ENCODE measurements at places on chromosomes 6 and 20.

- no peak for DNase-seq
Observed at GRCh38 chr20:22312744-22313346, 271.5 kb downstream of the FOXA2 start.

DNA sequence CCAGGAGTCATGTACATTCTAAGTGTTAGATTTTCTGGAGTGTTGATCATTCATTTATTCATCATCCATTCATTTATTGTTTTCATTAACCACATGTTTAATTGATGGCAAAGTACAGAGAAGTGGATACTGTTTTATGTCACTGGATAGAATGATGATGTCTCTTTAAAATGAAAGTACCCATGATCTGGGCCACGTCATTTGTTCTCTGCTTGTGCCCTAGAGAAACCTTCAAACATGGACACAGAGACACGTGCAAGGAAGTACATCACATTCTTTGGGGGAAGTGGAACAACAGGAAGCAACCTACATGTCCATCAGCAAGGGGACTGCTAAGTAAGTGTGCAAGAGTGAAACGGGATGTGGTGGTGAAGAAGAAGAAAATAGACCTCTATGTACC, 75.8 kb upstream of the TSHZ2 start:
- no peak for DNase-seq

GRCh38 chr6:11527274-11527870, 10.2 kb upstream of the TMEM170B start:
- no peak for DNase-seq

DNA sequence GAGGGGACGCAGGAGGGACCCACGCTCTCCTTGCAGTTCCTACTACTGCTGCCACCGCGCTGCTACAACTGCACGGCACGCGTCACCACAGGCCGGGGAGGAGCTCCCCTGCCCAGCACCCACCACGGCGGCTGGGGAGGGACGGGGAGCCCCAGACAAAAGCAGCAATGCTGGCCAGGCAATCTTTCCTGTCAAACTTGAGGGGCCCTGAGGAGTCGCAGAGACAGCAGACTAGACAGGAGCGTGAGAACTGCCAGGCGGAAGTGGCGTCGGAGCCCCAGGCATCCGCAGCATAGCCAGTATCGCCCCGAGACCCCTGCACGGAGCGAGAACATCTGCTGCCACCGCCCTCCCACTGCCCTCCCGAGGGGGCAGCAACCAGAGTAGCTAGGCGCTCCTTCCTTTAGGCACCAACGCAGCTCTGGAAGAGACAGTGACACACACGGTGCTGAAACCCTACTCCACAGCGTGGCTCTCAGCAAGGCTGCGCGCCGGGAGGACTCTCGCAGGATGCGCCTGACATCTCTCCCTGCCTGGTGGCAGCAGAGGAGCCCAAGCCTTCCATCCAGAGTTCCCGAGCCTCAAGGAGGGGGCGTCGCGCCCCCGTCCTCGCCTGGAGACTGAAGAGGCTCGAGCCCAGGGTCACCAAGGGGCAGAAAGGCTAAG, 2.2 kb downstream of the TAF4 start:
- no peak for DNase-seq

DNA sequence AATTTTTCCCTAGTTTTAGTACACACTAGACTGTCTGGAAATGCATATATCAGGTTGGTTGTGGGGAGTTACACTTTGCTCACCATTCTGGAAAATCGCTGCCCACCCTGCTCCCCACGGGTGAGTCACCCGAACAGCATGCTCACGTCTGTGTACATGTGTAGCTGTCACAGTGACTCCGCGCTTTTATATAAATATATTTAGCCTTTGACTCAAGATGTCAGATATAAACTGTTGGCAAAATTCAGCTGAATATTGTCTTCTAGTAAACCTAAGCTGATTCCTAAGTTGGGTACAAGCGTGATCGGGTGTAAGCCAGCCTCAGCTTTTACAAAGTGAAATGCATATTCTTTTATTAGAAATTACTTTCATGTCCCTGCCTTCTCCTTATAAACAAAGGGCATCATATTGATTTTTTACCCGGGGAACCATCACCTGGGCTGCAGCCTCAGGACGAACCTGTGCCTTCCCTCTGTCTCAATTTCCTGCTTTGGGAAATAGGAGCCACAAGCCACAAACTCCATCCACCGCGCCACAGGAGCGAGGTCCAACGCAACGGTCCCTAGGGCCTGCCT, 4.3 kb downstream of the SDCBP2 start:
- peak; percentile 31 for DNase-seq

DNA sequence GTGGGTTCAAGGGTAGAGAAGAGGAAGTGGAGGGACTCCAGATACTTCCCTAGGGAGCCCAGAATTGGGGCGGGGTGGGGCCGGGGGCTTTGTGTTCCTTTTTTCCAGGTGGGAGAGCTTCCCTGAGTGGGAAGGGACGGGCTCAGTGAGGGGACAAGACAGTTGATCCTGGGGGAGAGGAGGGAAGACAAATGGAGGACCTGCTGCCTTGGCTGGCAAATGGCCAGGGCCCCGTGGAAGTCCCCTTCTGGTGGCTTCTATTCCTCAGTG, 2.6 kb downstream of the CTSZ start:
- no peak for DNase-seq

DNA sequence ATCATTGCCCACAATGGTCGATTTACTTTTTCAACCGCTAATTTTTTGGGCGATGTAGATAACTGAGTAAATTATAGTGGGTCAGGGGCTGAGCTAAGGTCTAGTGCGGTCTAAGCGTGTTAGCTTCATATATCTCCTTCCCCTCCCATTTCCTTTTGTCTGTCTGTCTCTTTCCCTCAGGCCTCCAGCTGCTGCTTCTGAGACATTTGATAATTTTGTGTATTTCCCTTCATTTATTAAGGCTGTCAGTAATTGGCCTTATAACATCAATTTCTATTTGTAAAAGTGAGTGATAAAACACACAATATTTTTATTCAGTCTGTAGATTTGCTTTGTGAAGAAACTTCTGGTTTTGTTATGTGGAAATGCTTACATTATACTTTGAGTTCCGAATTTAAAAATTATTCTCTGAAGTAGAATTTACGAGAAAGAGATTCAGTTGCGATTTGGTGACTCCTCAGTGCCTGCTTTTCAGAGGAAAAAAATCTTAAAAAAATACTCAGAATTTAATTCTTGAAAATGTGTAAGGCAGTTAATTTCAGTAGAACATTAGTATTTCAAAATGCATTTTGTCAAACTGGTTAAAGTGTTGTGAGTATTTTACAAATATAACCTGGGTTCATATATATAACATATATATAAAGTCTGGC, 1.4 kb downstream of the TMEM170B start:
- no peak for DNase-seq

GRCh38 chr20:47502271-47503239, 868 bp downstream of the NCOA3 start:
- no peak for DNase-seq

DNA sequence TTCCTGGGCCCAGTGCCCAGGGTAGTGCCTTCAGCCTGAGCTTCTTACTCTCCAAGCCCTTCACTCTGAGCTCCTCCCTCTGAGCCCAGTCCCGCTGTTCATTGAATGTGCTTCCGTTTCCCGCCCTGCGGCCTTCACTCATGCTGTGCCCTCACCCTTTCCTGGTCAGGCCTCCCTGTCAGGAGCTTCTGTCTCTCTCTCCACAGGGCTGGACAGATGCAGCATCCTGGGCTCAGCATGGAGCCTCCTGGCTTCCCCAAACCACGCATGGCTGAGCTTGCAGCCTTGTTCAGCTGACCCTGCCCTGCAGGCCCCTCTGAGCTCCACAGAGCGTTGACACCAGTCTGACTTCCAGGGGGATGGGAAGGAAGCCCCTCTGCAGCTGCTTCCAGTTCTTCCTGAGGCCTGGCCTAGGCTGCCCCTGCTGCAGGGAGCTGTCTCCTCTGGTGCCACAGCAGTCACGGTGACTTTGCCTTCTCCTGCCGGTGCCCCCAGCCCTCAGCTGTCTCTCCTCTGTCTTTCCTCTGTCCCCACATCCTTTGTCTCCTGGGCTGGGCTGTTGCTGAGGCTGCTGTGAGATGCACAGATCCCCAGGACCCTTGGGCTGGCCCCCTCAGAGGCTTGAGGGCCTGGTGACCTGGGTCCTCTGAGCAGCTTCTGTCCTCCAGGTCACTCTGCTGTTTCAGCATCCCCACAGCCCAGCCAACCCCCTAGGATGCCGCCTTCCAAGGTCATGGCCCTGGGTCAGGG, 7.9 kb upstream of the MYT1 start:
- DNase-seq = no peak

GRCh38 chr20:62997417-62998035, 9.2 kb downstream of the BHLHE23 start:
- no peak for DNase-seq

DNA sequence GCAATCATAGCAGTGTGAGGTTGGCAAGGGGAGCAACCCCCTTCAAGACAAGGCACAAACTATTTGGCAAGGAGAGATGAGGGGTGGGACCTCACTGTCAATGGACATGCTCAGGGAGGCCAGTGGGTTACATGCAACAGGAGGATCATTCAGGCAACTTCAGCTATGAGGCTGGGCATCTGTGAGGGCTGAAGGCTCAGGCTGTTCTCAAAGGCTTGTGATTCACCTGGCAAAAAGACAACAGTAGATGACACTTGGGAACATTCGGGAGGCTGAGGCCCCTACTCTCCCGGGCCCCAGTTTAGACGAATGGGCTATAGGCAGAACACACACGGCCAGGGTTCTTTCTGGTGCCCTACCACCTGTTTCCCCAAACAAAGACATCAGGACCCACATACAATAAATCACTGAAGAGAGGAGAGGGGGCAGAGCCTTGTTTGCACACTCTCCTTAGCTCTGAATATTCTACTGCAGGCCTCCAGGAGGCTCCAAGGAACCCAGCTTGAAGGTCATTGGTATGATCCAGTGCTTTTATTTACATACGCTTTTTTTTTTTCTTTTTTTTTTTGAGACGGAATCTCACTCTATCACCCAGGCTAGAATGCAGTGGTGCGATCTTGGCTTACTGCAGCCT, 7.9 kb downstream of the TUBB start:
- no peak for DNase-seq

- no peak for DNase-seq
Observed at GRCh38 chr6:1614448-1615150, 4.9 kb downstream of the FOXC1 start.

GRCh38 chr20:24814556-24815195, 134.4 kb upstream of the CST7 start:
- DNase-seq = no peak

DNA sequence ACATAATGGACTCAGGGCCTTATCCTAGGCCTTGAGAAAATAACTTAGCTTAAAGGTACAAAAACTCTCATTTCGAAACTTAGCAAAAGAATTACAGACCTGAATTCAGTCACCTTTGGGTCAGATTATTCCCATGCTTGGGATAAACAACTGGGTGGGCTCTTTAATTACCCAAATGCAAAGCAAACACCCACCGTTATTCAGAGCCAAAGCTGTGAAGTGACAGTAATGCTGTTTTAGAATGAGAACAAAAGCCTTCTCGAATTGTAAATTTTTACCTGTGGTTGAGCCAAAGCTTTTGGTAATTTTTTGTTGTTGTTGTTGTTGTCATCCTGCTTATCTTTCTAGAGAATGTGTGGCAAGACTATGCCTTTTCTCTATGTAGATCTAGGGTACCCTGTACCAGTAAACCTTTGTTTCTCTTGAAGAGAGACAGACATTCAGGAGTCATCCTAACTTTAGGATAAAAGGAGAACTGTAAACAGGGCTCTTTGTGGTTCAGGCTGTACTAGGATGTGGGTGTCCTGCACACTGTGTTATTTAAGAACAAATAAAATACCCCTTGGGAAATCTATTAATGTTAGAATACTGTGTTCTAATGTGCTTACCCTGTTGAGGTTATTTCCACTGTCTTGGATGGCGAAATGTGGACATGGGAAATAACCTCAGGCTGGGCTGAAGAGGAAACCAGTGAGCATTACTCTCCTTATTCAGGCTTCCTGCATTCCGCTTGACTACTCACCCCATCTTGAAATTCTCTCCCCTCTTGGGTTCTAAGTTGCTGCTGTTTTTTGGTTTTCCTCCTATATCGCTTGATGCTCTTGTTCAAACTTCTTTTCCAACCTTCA, 480.7 kb downstream of the CD83 start:
- no peak for DNase-seq

DNA sequence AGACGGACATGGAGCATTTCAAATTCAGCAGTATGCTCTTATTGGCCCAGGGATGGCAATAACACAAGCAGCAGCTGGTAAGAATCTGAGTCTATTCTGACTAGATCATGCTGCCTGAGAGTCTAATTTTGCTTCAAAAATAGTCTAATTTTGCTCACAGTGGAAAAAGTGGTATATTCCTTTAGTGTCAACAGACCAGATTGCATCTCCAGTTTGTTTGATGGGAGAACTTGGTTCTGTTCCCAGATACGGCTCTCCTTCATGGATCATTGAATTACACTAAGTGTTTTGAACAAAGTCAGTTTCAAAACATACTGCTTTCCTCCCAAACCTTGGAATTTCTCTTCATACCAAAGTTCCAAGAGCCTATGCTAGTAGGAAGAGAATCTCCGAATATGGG, 586.1 kb downstream of the RNF144B start:
- no peak for DNase-seq

DNA sequence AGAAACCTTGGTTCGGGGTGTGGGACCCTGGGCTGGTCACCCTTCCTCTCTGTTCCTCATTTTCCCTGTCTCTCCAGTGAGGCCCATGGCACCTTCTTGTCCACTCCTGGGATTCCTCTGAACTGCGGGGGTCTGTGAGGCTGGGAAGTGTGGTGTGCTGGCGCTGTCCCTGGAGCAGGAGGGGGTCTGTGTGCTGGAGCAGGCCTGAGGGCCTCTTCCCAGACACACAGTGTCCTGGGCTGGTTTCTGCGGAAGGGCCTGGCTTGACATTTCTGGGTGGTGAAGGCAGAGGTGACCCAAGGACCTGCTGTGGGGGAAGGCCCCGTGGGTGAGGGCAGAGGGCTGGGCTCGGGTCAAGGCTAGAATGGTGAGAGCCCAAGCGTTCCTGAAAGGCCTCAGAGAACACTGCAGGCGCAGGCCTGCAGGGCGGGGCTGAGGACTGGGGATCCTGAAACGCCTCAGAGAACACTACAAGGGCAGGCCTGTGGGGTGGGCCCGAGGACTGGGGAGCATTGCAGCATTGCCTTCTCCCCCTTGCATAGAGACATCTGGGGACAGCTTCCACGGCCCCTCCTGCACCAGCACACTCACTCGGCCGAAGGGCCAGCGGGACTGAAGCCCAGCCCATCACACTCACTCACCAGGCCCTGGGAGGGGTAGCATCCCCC, 10.6 kb upstream of the BAK1 start:
- no peak for DNase-seq

- no peak for DNase-seq
Observed at GRCh38 chr6:14075095-14075503, 42.5 kb upstream of the CD83 start.

- no peak for DNase-seq
Observed at GRCh38 chr6:129500958-129501739, 208.8 kb downstream of the ARHGAP18 start.

DNA sequence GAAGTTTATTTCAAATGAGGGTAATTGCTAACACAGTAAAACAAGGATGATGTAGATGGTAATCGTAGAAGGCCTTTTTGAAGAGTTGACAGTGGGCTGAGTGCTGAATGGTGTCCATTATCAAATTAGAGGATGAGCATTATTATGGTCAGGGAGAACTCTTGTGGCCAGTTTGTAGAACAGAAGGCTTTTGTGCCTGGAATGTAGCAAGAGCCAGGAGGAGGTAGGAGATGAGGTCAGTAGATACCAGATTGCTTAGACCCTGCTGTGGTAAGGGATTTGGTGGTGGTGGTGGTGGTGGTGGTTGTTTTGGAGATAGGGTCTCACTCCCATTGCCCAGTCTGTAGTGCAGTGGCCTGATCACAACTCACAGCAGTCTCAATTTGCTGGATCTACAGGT, 6.2 kb downstream of the CSE1L start:
- DNase-seq = no peak

Measured in stimulated activated CD8-positive, alpha-beta memory T cell treated with anti-CD3 and anti-CD28 coated beads, Interleukin-15, amount 100 ng/mL, for 48 hours (primary cell).